AG08396 (cell line): ENCODE measurements at places on chromosomes 3 and 15.

DNA sequence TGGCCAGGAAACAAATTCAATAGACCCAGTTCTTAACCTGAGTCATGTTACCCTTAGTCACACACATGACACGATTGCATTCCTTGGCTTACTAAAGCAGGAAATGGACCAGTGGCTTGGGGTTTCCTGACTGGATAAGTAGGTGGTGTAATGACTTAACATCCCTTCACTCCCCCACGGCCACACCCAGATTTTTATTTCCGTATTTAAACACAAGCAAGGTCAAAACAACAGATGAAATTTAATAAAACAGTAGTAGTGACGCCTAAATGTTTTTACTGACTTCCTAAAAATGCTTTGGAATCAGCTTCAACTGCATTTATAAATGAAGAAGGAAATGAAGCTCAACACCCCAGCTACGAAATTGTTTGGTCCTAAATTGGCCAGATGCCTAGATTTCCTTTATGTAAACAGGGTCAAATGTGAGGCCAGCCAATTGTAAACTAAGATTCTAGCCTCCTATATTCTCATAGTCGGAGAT, 324.3 kb downstream of the CHST2 start:
- peak; percentile 77 for DNase-seq

GRCh38 chr3:115960799-115961198, 337.5 kb downstream of the GAP43 start:
- no peak for DNase-seq

DNA sequence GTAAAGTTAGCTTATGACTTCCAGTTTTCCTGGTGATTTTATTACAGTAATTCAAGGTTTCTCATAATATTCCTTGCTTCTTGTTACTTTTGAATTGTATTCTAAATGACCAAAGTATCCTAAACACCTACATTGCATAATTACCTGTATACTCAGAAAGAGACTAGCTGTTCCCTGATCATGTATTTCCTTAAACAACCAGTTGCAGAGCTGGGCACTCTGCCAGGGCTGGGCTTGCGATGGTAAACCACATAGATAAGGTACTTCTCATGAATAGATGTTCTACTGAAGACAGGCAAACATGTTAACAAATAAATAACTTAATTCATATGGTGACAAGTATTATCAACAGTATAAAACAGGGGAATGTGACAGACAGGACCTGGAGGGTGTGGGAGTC, 142.3 kb upstream of the WNT5A start:
- DNase-seq, result no peak

GRCh38 chr3:149216193-149216869, 5.3 kb downstream of the CP start:
- no peak for DNase-seq

DNA sequence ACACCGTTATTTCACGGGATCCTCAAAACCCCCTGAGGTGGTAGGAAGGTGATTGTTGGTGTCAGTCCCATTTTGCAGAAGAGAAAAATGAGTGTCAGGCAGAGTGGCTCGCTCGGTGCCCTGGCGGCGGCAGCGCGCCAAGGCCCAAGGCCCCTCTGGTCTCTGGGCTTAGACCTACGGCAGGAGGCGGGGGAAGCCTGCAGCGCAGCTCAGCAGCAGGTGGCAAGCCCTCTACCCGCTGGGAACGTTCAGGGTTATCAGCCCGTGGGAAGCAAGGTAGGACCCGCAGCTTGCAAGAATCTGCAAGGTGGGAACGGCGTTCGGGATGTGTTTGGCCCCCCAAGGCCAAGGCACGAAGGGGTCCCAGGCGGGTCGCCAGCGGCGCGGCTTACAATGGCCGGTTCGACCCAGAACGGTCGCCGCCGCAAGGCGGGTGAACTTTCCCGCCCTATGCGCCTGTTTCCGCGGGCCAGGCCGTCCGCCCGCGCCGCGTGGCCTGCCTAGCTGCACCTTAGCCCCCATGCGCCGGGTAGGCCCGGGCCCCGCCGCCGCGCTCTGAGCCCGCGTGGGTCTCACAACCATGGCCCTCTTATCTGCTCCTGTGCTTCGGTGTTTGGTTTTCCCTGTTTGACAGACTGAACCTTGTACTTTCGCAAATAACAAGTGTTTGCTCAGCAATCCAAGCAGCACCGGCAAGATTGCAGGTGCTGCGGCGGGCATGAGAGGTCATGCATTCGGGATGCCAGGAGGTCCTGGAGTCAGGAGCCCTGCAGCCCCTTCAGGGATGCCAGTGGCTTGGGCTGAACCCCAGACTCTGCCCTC, 39.7 kb downstream of the CCNL1 start:
- no peak for DNase-seq

DNA sequence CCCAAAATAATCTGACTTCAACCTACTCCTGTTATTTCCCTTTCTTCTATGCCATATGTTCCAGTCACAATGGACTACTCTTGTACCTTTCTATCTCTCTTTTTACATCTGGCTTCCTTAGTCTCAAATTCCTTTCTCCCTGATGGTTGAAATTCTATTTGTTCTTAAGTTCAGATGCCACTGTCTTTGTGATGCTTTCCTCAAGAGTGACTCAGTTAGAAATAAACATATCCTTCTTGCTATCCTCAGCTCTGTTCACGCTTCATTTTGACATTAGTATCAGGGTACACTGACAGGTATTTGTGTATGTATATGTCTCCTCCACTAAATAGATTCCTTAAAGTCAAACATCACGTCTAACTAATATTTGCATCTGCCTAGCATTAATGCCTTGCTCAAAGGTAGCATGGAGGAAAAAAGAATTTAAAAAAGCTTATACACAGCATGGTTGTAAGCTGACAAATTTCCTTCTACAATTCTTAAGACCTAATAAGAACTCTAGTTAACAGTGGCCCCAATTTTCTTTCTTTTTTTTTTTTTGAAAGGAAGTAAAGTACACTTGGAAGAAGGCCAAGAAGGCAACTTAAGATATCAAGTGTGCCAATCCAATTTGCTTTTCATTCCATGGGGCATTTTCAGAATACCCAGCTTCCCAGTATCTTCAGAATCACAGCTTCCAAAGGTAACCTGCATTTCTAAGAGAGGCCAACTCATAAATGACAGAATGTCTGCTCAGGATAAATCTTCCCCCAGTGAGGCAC, 58.0 kb downstream of the CHAC1 start:
- DNase-seq, result no peak

GRCh38 chr3:4531478-4532025, 38.4 kb downstream of the ITPR1 start:
- no peak for DNase-seq

- no peak for DNase-seq
These were observed 12.6 kb upstream of the APH1B start for GRCh38 chr15:63264688-63265293.

DNA sequence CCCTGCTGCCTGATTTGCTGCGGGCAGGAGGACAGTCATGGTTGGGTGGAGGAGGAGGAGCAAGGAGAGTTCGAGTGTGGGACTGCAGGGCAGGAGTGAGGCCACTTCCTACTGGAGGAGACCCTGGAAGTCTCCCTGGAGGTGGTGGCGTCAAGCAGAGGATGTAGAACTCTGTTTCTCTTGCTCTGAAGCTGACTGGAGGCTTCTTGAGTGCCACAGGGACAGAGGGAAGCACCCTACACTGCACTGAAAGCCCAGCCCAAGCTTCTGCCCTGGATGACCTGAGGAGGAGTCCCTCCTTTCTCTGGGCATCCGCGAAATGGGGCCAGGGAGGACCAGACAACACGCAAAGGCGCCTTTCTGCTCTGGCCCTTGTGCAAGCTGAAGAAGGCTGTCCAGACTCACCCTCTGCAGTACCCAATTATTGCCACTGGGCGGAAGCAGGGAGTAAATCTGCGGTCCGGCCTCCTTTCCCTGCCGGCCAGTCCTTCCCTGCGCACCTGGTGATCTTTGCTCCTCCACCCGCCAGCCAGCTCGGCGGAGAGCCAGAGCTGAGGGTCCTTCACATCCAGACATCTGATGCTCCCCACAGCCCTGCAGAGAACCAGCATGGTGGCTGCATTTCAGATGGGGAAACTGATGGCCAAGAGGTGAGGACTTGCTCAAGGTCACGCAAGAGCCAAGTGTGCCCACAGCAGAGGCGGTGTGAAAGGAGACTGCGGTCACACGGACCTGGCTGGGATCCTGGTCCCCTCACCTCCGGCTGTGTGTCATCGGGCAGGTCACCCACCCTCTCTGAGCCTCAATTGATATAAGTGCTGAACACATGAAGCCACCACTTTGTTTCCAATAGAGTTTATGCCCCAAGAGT, 207.1 kb downstream of the TBC1D2B start:
- DNase-seq, result peak; percentile 78

GRCh38 chr3:53833053-53833645, 13.1 kb downstream of the CHDH start:
- no peak for DNase-seq

DNA sequence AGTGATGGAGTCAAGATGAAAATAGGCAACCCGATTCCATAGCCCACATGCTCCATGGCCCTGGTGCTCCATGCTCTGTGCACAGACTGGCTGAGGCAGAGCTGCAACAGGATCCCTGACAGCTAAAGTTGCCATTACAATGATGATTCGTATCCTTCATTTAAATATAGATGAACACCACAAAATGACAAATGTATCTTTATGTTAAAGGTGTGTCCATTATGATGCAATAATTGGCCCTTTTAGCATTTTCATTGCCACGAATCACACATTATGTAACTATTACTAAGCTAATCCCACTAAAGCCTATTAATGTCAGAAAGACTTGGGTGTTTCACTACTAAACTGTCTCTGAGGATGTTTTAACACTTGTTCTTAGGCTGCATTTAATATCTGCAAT, 270.2 kb upstream of the THBS1 start:
- DNase-seq, result no peak

DNA sequence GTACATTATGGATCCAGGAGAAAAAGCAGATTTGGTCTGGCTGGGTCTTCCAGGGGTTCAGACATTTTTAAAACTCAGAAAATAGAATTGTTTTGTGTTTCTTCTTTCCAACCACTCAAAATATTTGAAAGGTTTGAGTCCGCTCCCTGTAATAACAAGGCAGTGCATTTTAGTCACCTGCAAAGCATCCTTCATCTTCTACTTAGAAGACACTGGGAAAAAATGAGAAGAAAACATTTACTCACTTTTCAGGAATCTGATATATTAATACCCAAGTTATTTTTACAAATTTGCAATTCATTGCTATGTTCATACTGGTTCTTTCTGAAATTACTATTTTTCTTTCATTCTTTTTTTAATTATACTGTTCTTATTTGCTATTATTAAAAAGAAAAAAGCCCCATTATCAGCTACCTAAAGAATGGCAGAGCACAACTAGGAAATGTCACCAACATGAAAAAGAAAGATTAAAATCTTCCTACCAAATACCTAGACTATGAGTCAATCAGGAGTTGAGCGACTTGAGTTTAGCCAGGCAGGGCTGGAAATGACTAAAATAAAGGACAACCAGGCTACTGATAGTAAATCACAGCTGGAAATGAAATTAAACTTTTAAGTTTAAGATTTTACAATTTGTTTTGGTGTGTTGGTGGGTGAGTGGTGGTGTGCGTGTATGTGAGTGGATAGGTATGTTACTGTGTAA, 280.3 kb upstream of the THBS1 start:
- DNase-seq, result no peak

GRCh38 chr3:191296041-191296541, 33.1 kb upstream of the CCDC50 start:
- no peak for DNase-seq

DNA sequence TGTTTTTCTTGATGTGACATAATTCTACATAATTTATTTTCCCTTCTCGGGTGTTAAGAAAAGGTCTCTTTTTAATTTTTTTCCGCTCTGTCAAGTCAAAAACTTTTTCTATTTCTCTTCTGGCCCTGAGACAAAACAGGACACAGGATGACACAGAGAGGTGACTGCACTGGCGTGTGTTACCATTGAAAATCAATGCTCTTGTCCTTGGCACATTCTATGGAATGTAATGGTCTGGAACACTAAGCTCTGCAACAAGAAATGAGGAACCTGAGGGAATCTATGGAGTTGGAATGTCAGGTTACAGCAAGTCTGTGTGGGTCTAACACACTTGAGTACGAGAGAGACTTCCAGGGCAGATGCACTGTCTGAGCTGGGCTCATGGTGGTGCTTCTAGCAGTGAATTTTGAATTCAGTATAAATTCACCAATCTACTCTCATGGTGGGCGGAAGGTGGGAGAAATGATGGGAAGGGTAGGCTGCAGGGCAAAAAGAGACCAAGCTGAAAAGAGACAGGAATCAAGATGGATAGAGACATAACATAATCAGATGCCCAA, 508.3 kb downstream of the TUSC7 start:
- no peak for DNase-seq

- DNase-seq, result no peak
These were observed 62.3 kb downstream of the PPARG start for GRCh38 chr3:12351145-12351544.

DNA sequence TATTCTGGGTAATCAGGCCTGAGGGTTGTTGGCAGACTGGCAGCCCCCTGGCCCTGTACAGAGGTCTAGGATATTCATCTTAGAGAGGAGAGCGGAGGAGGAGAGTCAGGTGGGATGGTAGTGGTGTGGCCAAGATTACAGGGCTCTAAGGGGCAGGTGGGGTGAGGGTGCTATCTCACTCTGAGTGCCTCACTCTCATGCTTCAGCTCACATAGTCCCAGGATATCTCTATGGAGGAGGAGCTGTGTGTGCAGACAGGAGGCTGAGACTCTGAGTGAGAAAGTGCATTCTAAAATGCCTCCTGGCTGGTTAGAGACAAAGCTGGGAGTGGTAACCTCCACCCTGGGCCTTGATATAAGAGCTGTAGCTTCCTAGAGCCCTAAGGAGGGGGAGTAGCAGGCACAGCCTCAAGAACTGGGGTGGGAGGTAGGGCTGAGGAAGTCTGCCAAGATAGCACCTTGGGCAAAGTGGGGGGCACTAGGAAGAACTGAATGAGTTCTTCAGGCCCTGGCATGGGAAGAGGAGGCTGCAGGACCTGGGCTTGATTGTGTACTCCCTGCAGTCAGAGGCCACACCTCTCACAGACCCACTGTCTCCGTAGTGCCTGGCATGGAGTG, 39.9 kb downstream of the CLSTN2 start:
- DNase-seq, result no peak

GRCh38 chr3:182046166-182046764, 334.5 kb downstream of the SOX2 start:
- DNase-seq, result no peak

DNA sequence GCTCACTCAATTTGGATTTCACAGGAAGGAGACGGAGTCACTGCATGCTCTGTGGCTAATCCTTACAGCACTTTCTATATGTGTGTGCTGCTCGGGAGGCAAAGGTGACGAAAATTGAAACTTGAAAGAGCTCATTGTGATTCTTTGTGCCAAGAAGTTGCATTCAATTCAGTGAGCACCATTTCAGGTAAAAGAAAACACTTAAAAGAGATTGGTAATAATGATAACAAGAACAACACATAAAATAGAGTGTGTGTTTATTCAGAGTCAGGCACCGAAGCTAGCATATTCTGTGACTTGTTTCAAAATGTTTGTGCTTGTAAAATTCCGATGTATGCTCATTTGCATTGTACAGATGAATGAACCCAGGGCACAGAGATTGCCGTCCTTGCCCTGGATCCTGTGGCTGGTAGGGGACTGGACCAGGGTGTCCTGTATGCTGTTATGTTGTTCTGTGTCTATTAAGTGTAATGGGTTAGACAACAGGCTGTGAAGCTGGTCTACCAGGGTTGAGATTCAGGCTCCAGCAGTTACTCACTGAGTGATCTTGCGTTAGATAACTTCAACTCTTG, 193.3 kb upstream of the PROK2 start:
- no peak for DNase-seq
